ENCODE measurements at places on chromosomes 7 and 10.

- DNase-seq, result no peak
These were observed 46.2 kb downstream of the SEM1 start for GRCh38 chr7:96663457-96663856.

- DNase-seq, result no peak
These were observed 301.6 kb downstream of the SNX13 start for GRCh38 chr7:17638727-17639126.

GRCh38 chr10:128727114-128727513 lies 600.9 kb upstream of the MKI67 start:
- no peak for DNase-seq

DNA sequence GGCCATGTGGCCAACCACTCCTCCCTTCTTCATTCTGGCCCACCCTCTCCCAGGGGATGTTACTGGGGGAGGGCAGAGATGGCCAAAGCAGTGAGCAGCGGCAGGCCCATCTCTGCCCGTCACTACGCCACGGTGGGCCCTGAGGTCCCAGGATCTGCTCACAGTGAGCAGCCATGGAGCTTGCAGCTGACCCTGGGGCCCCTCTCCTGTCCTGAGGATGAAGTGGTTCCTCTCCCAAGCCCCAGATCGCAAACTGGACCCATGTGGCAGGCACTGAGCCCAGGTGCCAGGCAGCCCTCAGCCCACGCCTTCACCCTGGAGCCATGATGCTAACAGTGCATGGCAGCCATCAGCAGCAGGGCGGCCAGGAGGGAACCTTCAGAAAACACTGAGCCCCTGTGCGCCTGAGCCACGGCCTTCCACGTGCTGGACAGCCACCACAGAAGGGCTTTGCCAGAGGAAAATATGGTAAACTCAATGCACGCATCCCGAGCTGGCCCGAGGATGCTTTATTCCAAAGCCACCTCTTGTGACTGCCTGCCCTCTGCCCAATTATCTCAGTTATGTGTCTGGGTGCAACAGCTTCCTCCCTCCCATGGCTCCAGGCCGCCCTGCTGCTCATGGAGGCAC lies 485.7 kb downstream of the PTPRN2 start:
- DNase-seq, result no peak

- no peak for DNase-seq
These were observed 31.5 kb downstream of the GIMAP8 start for GRCh38 chr7:150481922-150482321.

DNA sequence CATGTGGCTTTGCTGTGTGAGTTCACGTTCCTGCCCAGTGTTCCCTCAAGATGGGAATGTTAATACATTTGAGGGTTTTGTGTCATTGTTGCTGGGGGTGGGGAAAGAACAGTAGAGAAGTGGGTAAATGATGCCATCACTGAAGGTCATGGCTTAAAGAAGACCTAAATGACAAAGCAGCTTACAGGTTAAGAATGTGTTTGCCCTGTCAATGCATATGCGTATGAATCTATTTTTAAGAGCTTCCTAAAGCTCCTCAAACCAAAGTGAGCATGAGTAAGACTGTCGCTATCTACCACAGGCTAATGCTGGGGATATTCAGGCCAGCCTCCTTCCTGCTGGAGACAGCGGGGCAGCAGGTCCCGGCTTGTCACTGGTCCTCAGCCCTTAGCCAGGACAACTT lies 162.9 kb downstream of the CREB5 start:
- no peak for DNase-seq

- no peak for DNase-seq
These were observed 37.7 kb downstream of the CFAP58 start for GRCh38 chr10:104391150-104391968.

DNA sequence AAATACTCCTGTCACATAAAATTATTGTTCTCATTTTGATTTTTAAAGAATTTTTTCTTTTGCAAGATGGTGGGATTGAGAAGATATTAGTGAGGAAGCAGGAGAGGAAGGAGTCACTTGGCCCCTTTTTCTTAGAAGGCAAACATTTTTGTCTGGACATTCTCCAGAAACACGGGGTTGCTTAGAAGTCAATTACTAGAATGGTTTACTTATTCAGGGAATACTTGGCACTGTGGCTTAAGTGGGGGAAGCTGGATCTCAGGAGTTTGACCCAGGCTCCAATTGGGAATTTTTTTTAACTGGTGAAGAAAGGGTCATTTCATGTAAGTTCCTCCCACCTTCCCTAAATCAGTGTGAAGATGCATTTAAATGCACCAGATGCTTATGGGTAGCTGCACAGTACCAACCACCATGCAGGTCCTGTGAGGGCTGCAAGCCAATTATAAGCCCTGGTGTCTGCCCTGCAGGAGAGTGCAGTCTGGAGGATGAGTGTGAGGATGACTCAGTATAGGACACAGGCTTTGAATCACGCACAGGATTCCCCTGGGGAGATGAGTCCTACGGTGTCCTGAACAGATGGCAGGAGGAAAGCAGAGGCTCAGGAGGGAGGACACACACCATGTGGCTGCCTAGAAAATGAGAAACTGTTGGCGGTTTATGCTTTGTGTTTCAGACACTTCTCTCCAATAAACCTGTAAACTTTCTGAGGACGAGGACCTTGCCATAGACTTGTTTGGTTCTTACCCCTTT lies 299.1 kb downstream of the PLXNA4 start:
- DNase-seq, result no peak

- no peak for DNase-seq
These were observed 29.2 kb downstream of the FAM3C start for GRCh38 chr7:121366852-121367431.
